ENCODE measurements at places on chromosomes 11 and 22.

GRCh38 chr22:31659246-31659645 lies 2.8 kb downstream of the PISD start:
- DNase-seq, result no peak

DNA sequence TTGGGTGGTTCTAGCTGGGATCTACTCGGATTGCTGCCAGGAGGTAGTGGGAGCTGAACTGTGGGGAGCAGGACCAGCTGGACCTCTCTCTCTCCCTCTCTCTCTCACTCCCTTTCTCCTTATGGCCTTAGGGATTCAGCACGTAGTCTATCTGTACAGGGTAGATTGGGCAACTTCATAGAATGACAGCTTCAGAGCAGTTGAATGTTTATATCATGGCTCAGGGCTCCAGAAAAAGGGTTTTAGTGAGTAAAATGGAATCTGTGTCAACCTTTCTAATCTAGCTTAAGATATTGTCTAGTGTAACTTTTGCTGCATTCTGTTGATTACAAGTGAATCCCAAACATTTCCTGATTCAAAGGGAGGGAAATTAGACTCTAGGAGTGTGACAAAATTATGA lies 127.7 kb upstream of the PDGFD start:
- no peak for DNase-seq

DNA sequence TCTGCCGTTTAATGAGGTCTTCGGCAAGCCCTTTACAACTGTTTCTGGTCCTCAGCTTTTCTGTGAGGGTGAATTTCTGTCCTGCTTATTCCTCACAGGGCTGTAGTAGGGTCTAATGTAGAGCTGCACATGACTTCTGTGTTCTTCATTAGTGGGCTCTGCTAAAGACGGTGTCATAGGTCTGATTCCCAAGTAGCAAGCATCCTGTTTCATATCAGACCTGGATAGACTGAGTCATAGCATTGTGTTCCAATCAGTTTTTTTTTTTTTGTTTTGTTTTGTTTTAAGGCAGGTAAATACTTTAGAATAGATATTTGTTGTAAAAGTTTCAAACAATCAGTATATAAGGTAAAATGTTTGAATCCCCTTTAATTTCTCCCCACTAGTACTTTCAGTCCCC lies 35.4 kb downstream of the BIRC2 start:
- no peak for DNase-seq

DNA sequence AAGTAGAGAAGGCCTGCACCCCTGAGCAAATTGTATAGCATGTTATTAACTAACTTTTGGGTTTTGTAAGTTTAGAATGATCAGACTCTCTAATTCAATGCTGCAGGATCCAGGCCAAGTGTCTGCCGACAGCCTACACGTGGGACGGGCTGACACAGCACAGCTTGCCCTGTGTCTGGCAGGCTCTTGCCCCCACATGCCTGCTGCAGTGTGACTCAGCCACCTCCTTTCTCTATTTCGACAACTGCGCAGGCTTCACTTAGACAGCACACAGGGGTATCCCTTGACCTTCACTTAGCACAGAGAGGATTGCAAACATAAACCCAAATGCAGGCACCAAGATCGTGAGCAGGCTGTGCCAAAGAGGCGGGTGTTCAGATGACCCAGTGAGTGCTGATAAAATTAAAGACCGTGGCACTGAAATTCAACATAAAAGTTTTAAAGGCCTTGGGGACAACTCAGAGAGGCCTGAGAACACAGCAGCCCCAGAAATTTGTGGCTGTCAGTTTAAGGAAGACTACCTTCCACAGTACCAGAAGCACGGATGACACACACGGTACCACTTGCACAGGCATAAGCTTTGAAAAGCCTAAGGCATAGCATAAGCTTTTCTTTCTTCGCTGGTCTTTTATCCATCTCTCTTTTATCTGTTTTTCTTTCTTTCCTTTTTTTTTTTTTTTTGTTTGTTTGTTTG lies 37.8 kb downstream of the SCN3B start:
- no peak for DNase-seq

DNA sequence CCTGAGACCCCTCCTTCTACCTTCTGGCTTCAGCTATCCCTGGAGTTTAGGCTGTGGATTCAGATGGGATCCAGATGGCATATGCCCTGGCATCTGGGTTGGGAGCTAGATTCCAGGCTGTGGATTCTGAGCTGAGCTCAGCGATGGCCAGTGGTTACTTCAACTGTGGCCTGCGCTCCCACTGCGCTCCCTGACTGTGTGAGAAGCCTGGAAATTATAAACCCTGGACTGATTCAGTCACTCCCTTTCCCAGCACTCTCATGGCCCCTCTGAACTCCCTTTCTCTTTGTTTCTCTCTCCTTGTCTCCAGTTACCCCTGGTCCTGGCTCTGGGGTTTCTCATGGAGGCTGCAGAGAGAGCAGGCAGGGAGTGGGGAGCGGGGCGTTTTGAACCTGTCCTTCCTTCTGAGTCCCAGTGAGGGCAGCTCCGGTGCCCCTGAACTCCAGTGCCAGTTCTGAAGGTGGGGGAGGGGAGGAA lies 4.8 kb downstream of the ARHGEF17 start:
- DNase-seq, result no peak

DNA sequence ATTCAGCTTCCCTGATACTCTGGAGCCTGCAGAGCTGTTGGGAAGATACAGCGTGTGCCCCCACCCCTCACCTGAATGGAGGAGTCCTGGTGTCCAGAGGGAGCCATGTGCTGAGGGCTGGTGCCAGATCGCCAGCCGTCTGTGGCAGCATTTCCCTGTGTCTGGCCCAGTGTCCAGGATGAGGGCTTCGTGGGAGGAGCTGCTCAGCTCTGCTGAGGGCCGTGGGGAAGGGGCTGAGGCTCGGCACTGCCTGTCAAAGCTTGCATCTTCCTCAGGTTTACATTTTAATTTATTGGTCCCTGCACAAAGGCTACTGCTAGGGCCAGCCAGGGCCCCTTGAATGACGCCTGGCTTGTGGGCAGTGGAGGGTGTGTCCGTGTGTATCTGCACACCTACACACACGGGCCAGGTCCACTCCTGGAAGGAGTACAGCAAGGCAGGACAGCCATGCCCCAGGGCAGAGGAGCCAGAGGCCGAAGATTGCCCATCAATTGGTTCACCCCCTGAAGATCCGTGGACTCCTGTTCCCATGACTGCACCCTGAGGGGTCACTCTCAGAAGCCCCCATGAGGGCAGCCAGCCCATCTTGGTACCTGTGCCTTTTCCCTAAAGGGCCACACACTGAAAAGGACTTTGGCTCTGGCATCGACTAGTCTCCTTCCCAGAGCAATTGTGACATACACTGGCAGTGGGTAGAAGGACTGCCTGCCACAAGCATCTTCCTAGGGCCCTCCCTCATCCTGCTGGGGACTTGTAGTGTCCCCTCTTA lies 107.7 kb upstream of the PARVA start:
- DNase-seq, result no peak

Measured in HL-60 (cell line).